Pulmonary artery endothelial cell (primary cell): ENCODE measurements at places on chromosomes 11 and 22.

GRCh38 chr11:44010789-44011251 is 37.0 kb upstream of the ACCSL start:
- DNase-seq: no peak

GRCh38 chr11:6646576-6646917 is 9.1 kb downstream of the DCHS1 start:
- no peak for DNase-seq

- no peak for DNase-seq
Measured at GRCh38 chr11:1696608-1697570, at the start of gene KRTAP5-6. Gene KRTAP5-6, plus strand, starts transcription at chr11:1697195. Its CDS starts 51 bp downstream, at chr11:1697246.

DNA sequence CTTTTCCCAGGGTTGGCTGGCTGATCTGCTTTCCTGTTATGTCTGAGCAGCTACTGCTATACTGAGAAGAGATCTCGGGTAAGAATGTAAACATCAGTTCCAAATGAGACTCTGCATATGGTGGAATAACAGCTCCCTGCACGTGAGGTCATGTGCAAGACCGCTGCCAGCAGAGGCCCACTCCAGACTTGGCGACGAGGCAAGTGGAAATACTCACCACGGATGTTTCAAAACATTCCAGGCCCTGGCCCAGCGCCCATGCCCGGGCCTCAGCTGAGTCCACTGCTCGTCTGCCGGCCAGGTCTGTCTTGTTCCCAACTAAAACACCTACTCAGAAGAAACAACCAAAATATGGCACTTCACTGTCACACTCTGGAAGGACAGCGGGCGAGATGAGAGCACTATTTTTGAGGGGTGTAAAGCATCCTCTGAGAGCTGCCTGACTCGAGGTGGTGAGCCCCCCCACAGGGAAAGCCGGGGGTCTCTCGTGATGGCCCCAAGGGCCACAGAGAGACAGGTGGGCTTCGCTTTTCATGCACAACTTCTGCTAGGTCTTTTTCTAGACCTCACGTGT is 13.1 kb downstream of the IFT27 start:
- no peak for DNase-seq

DNA sequence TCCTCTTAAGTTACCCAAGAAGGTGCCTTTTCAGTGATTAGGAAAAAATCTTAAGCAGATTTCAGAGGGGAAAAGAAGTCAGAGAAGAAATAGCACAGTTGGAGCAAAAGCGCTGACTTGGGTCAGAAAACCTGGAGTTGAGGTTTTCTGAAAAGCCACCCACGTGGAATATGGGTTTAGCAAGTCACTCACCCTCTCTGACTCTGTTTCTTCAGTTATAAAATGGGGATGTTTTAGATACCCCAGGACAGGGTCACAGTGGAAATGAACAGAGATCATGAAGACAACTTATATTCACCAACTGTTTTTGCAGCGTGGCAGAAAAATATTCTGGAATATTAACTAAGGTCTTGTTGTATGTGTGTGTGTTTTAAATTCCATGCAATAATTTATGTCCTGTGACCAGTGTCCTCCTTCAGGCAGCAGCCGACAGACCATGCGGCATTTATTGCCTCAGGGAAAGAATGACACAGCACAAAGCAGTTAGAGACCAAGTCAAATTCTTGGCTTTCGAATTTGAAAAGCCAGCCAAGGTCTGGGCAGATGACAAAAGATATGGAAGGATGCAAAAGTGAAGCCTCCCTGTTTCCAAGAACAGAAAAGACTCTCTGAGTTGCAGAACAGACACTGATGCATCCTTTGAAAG is 119.9 kb downstream of the MIAT start:
- no peak for DNase-seq

DNA sequence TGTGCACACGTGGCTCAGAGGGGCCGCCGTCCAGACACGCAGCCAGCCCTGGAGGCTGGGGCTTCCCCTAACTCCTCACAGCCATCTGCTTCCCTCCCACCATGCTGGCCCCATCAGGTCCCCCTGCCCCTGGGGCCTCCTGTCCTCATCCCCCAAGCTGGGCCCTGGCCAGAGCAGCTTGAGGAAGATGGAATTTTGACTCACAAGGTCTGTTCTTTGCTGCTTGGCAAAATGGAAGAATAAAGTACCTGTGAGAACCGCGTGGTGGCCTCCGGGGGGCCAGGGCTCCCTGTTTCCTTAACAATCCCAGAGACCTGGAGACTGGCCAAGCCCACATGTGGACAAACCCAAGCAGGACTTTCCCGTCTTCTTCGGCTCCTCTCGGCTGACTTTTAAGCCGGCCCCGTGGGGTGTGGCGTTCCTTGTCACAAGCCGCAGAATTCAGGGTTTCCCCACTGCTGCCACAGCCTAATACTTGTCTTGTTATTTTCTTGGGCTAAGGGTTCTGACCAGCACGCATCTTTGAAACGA is 872.8 kb downstream of the BRD1 start:
- no peak for DNase-seq

DNA sequence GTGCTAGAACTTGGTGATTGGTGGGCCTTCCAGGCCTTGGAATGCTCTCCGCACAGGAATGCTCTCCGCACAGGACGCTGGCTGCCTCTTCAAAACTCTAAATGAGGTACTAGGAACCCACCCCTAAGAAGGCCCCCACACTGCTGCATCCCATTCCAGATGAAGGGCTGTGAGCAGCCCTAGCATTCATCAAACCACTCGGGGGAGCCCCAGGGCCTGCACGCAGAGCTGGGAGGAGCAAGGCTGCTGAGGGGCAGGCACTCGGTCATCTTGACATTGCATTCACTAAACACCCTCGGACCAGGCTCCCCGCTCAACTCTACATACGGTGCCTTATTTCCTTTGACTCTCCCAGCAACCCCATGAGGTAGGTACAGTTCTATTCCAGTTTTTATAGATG is 49.2 kb upstream of the EMID1 start:
- no peak for DNase-seq

DNA sequence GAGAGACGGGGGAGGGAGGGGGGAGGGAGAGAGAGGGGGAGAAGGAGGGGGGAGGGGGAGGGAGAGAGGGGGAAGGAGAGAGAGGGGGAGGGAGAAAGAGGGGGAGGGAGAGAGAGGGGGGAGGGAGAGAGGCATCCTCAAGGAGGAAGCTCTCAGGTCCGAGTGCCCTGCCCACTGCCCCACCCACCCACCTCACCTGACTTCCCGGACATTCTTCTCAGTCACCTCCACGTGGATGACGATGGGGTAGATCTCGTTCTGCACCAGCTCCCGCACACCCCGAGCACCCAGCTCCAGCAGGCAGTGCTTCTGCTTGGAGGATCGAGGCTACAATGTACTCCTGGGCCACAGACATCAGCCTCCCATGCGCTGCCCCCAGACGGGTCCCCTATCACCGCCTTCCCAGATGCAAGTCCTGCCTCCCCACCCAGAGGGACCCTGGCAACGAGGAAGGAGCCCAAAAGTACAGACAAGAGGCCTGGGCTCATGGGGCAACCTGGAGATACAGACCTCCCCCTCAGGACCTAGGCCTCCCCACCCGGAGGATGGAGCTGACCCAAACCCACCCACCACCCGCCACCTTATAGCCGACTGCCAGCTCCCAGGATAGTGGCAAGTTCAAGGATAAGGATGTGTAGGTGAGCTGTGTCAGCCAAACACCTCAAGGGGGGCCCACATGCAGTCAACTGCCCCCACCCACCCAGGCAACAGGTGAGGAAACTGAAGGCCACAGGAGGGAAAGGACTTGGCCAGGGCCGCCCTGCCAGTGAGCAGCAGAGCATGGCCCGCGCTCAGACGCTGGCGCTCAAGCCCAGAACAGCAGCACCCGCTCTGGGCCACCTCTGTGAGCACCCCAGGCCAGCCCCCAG is 5.6 kb upstream of the MFNG start:
- DNase-seq: no peak
